ENCODE measurements at places on chromosomes 16 and 17.

- peak; percentile 41 for DNase-seq
These were observed 96.6 kb upstream of the SMIM36 start for GRCh38 chr17:55607731-55608341.

DNA sequence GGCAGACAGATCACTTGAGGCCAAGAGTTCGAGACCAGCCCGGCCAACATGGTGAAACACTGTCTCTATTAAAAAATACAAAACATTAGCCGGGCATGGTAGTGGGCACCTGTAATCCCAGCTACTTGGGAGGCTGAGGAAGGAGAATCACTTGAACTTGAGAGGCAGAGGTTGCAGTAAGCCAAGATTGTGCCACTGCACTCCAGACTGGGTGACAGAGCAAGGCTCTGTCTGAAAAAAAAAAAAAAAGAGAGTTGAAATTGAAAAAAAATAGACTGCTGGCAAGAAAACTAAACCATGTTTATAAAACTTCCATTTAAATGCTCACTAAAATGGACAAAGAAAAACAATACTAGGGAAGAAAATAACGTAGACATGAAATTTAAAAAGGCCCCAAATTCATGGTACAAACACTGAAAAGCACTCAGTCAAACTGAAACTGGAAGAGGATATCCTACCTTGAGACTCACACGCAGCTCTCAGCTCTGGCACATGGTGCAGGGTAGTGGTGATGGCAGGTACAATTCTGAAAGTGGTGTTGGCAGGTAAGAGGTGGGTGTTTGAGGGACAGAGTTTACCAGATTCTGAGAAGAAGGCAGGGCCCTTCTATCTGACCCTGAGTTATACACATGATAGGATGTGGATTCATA is 19.3 kb downstream of the CNTROB start:
- DNase-seq, result no peak

- DNase-seq, result no peak
These were observed 2.5 kb downstream of the ITGAE start for GRCh38 chr17:3798273-3799180.

- DNase-seq, result no peak
These were observed 7.1 kb upstream of the DCAF7 start for GRCh38 chr17:63542942-63543821.

GRCh38 chr16:11624636-11625607 is 38.2 kb upstream of the LITAF start:
- DNase-seq, result no peak

GRCh38 chr17:81991684-81992305 is 14.4 kb downstream of the ASPSCR1 start:
- peak; percentile 39 for DNase-seq

GRCh38 chr17:68292689-68293040 is 1.4 kb downstream of the ARSG start:
- DNase-seq, result no peak

GRCh38 chr17:37045351-37045922 is 96.7 kb downstream of the AATF start:
- no peak for DNase-seq

- DNase-seq, result no peak
These were observed 122.8 kb downstream of the ANKRD11 start for GRCh38 chr16:89367538-89367915.

- DNase-seq, result peak; percentile 65
These were observed 7.3 kb upstream of the RHOT2 start for GRCh38 chr16:660459-661183.

DNA sequence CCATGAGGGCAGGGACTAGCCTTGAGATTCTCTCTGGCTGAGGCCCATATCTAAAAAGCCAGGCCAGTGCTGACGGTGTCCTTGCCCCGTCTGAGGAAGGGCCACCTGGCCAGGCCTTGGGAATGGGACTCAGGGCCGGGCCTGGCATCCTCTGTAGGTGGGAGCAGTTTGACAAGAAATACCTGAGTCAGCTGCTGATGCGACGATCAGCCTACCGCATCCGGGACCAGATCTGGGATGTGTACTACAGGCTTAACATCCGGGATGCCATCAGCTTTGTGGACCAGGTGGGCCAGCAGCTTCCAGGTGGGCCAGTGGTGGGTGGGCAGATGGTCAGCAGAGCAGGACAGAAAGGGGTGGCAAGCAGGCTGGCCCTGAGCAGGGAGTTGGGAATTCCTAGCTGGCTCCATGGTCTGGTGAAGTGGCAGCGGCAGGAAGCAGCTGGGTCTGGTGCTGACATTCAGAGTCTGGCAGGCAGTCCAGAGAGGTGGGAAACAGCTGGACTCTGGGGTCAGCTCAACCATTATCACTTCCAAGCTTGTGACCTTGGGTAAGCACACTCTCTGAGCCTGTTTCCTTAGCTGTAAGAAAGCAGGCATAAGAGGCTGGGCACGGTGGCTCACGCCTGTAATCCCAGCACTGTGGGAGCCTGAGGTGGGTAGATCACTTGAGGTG is 9.5 kb downstream of the SLC9A5 start:
- DNase-seq, result no peak

DNA sequence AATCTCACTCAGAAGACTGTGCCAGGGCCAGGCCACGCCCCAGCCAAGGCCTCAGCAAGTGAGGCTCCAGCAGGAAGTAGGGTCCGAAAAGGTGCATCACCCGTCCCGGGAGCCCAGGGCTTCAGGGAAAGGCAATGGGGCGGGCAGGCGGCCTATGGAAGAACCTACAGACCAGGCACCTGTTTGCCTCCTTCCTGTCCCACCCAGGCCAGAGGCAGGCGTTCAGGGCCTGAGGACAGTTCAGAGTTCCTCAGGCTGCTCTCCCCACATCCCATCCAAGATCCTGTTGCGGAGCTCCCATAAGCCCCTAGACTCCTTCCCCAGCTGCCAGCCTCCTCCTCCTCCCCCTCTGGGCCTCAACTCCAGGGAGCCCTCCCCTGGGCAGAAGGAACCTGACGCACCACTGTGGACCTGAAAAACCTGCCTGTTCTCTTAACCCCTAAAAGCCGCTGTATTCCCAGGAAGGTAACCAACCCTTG is 2.3 kb downstream of the CLUH start:
- DNase-seq, result no peak

DNA sequence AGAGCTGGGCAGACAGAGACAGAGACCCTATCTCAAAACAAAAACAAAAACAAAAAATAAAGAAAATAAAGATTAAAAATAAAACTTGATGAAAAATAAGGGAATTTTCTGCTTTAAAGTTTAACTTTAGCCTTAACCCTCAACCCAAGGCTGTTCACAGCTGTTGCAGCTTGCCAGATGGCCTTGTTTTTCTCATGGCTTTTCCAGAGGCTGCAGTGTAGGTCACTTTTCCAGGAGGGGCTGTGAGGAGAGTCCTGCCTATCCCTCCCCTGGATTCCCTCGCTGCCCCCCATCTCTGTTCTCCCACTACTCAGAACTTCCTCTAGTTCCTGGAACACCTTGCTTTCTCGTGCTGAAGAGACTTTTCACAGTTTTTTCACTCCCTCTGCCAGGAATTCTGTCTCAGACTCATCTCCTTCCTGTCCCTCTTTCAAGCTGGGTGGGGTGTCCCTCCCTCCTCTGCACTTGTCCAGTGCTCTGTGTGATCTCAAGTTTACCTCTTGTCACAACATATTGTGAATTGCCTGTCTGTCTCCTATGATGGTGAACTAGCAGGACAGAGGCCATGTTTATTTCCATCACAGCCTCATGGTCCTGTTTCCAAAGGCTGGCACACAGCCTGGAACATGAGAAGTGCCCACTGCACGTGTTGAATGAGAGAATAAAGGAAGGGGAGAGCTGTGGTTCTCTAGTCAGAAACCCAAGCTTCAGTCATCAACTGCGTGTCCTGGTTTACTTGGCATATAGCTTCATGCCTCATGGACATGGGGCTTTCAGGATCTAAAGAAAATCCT is 69.9 kb upstream of the MSI2 start:
- DNase-seq, result no peak

- DNase-seq, result no peak
These were observed 49.5 kb upstream of the MEAK7 start for GRCh38 chr16:84553873-84554399.

- peak; percentile 93 for DNase-seq
These were observed 18.8 kb downstream of the SIAH1 start for GRCh38 chr16:48366165-48367093.

GRCh38 chr16:51951668-51952298 is 595.2 kb downstream of the TOX3 start:
- DNase-seq, result no peak

GRCh38 chr16:21619765-21620425 is 20.5 kb downstream of the METTL9 start:
- no peak for DNase-seq

DNA sequence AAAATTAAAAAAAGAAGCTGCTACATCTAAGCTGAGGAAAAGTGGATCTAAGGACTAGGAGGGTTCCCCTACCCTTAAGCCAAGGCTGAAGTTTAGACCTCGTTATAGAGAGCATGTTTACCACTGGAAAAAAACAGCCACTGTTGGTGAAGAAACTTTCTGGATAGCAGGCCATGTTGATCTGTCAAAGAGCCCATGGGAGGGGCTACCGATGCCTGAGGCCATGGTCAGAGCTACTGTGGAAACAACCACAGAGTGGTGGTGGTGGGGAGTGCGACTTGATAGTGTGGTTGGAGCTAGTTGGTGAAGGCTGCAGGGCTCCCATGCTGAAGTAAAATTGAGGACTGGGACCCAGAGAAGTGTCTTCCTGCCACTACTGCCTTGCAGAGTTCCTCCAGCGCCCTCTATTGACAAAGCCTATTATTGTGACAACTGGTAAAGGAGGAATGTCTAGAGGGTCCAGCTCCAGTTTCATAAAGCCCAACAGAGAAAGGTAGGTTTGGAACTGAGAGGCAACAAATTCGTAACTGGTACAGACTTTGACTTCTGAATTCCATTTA is 12.7 kb upstream of the FAM20A start:
- peak; percentile 51 for DNase-seq

GRCh38 chr16:55184052-55184451 is 140.0 kb upstream of the IRX6 start:
- no peak for DNase-seq

GRCh38 chr17:64662774-64663367 is 764 bp upstream of the SMURF2 start:
- DNase-seq, result no peak

- no peak for DNase-seq
These were observed 23.9 kb downstream of the SNN start for GRCh38 chr16:11692171-11692570.

All from fibroblast of upper back skin (primary cell).